ENCODE measurements at places on chromosomes 4 and X. TPM values are rescaled to one million over a fixed set of nuclear protein-coding genes. Genes with fewer than 3 reads are reported as not detected.

GRCh38 chr4:14178421-14178820 lies 550.9 kb upstream of the BOD1L1 start:
- H3K4me1 ChIP-seq, result peaks cover 15% of the 10 kb centered on the region
- no peak overlapping the region for H3K27ac ChIP-seq
- DNase-seq, result no peak
- no peaks in the 10 kb centered on the region for H3K36me3 ChIP-seq

DNA sequence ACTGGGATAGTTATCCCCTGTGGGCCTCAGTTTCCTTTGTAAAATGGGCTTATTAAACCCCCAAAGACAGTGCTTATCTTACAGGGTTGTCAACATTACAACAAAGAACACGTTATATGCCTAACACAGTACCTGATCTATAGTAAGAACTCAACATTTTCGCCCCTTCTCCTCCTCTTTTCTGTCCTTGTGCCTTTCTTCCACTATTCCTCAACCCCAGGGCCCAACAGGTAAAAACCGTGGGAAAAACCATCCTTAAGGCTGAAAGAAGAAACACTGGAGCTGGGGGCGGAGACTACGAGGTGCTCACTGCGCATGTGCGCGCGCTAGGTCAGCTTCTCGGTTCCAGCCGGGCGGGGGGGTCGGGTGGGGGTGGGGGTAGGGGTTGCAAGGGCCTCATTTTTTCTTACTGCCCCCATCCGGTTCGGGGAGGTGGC lies 426 bp upstream of the XIAP start:
- no peaks in the 10 kb centered on the region for H3K36me3 ChIP-seq
- no peak for DNase-seq
- no peaks in the 10 kb centered on the region for H3K27me3 ChIP-seq
- H3K4me3 ChIP-seq, result peak overlapping the region; percentile 39

- H3K27me3 ChIP-seq, result no peaks in the 10 kb centered on the region
- DNase-seq, result no peak
- H3K4me3 ChIP-seq, result no peak overlapping the region
- no peaks in the 10 kb centered on the region for H3K4me1 ChIP-seq
- H3K36me3 ChIP-seq, result no peaks in the 10 kb centered on the region
Measured at GRCh38 chr4:61182915-61183314, 17.2 kb upstream of the ADGRL3 start.

- no peaks in the 10 kb centered on the region for H3K4me1 ChIP-seq
- peaks cover 72% of the 10 kb centered on the region for H3K27me3 ChIP-seq
- no peak for DNase-seq
- H3K27ac ChIP-seq, result no peak overlapping the region
- no peaks in the 10 kb centered on the region for H3K36me3 ChIP-seq
Measured at GRCh38 chr4:146639506-146639932, 826 bp downstream of the POU4F2 start.

GRCh38 chr4:126018274-126018673 lies 703.5 kb downstream of the FAT4 start:
- H3K27me3 ChIP-seq, result no peaks in the 10 kb centered on the region
- no peak overlapping the region for H3K4me3 ChIP-seq
- H3K36me3 ChIP-seq, result no peaks in the 10 kb centered on the region
- no peaks in the 10 kb centered on the region for H3K4me1 ChIP-seq
- no peak overlapping the region for H3K27ac ChIP-seq

DNA sequence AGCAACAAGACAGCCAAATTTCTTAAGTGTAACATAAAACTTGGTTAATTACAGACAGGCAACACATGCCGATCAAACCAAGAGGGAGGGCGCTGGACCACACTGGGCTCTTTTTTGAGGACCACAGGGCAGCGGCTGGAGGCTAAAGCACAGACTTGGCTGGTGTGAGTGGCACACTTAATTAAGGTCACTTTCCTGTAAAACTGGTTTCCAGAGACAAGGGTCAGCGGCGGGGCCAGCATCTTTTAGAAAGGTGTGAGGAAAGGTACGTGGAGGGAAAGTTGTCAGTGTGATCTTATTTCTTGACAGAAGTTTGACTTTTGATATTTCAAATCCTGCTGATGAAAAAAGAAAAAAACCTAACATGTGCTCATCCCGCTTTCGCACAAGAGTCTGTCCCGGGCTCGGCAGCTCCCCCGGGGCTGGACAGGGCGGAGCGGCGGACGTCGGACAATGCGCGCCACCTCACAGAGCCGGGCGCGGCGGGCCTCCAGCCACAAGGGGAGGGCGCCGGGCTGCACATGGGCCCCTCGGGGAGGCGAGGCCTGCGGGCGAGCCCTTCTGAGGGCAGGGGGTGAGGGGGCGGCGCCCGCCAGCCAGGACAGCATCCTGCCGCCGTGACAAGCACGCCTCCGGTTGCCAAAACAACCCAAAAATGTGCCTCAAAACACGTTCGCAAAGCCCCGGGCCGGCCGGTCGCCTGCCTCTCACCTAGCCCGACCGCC lies 660 bp upstream of the HSPA4L start:
- peak; percentile 75 for DNase-seq
- H3K27me3 ChIP-seq, result no peaks in the 10 kb centered on the region
- no peaks in the 10 kb centered on the region for H3K36me3 ChIP-seq

DNA sequence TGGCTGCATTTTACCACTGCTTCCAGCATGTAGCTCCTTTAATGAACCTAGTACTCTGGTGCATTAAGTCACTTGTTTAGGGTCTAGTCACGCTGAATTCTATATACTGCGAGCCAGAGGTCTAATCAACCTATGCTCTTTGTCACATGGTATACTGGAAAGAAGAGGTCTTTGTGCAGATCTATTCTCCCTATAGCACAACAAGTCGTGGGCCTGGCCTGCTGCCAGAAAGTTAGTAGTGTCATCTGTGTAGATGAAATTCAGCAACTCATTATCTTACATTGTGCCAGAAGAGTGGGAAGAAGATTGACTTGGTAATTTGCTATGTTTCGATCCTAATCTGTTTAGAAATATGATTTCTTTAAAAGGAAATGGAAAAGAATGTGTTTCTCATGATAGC lies 80.8 kb downstream of the AWAT2 start:
- no peaks in the 10 kb centered on the region for H3K4me1 ChIP-seq
- no peaks in the 10 kb centered on the region for H3K27me3 ChIP-seq
- no peaks in the 10 kb centered on the region for H3K36me3 ChIP-seq
- H3K27ac ChIP-seq, result no peak overlapping the region
- no peak overlapping the region for H3K4me3 ChIP-seq

GRCh38 chrX:55011294-55011693 lies 11.1 kb downstream of the APEX2 start:
- DNase-seq, result no peak
- no peak overlapping the region for H3K4me3 ChIP-seq
- no peaks in the 10 kb centered on the region for H3K27me3 ChIP-seq

GRCh38 chrX:49071877-49072711 lies 1.7 kb downstream of the PRAF2 start:
- no peaks in the 10 kb centered on the region for H3K36me3 ChIP-seq
- no peak overlapping the region for H3K4me3 ChIP-seq
- H3K4me1 ChIP-seq, result no peaks in the 10 kb centered on the region
- DNase-seq, result peak; percentile 90
- peak overlapping the region; percentile 49 for H3K27ac ChIP-seq

DNA sequence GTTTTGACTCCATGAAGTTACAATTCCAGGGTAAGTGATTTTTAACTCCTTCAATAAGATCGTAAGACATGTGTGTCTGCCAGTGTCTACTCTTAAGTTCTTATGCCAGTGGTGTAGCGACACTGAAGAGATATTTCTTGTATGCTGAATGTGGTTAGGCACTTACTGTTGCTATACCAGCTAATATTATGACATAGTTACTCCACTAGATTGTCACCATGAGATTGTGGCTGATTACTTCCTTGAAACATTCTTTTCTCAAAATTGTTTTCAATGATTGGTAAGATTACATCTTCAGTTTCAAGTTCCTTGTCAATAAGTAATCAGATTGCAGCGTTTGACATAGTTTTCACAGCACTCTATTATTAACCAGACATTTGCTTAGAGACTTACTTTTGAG lies 60.6 kb upstream of the PAGE5 start:
- no peaks in the 10 kb centered on the region for H3K36me3 ChIP-seq
- H3K4me1 ChIP-seq, result peaks cover 5% of the 10 kb centered on the region
- H3K27me3 ChIP-seq, result no peaks in the 10 kb centered on the region
- DNase-seq, result no peak
- H3K4me3 ChIP-seq, result no peak overlapping the region

- no peak overlapping the region for H3K4me3 ChIP-seq
- H3K27ac ChIP-seq, result no peak overlapping the region
- no peaks in the 10 kb centered on the region for H3K4me1 ChIP-seq
Measured at GRCh38 chr4:150886597-150886996, 128.5 kb downstream of the LRBA start.

DNA sequence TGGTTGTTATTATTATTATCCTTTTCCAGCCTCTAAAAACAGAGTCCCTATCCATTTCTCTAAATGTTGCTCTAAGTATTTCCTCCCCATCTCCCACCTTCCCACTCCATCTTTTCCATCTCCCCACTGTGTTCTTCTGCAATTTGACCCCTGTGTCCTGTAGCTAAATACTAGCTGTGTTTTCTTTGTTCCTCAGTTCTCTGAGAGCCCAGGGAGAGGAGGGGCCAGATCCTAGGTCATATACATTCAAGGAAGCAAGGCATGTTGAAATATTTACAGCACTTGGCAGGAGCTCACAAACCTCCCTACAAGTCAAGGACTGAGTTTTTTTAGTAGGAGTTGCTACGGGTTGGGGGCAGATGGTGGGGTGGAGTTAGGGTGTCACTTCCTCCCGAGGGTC lies 10.5 kb downstream of the SLC16A2 start:
- peak; percentile 72 for DNase-seq
- H3K27me3 ChIP-seq, result no peaks in the 10 kb centered on the region
- H3K4me1 ChIP-seq, result no peaks in the 10 kb centered on the region
- no peak overlapping the region for H3K27ac ChIP-seq

DNA sequence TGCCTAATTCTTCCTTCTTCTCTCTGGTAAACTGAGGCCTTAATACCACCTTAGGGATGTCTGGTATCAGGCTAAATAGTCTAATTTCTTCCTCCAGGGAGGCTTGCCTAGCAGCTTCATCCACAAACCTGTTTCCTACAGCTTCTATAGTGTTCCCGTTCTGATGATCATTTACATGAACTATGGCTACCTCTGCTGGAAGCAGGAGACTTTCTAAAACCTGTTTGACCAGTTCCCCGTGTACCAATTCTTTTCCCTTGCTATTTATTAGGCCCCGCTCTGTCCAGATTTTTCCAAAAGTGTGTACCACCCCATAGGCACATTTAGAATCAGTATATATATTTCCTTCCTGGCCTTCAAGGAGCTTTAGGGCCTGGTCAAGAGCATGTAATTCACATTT lies 5.8 kb upstream of the USP38 start:
- no peaks in the 10 kb centered on the region for H3K27me3 ChIP-seq
- no peaks in the 10 kb centered on the region for H3K4me1 ChIP-seq
- no peak overlapping the region for H3K4me3 ChIP-seq
- no peak for DNase-seq
- H3K27ac ChIP-seq, result no peak overlapping the region

GRCh38 chr4:142036795-142037583 lies 400.6 kb downstream of the IL15 start:
- H3K36me3 ChIP-seq, result no peaks in the 10 kb centered on the region
- no peak for DNase-seq
- no peaks in the 10 kb centered on the region for H3K27me3 ChIP-seq
- no peak overlapping the region for H3K27ac ChIP-seq

DNA sequence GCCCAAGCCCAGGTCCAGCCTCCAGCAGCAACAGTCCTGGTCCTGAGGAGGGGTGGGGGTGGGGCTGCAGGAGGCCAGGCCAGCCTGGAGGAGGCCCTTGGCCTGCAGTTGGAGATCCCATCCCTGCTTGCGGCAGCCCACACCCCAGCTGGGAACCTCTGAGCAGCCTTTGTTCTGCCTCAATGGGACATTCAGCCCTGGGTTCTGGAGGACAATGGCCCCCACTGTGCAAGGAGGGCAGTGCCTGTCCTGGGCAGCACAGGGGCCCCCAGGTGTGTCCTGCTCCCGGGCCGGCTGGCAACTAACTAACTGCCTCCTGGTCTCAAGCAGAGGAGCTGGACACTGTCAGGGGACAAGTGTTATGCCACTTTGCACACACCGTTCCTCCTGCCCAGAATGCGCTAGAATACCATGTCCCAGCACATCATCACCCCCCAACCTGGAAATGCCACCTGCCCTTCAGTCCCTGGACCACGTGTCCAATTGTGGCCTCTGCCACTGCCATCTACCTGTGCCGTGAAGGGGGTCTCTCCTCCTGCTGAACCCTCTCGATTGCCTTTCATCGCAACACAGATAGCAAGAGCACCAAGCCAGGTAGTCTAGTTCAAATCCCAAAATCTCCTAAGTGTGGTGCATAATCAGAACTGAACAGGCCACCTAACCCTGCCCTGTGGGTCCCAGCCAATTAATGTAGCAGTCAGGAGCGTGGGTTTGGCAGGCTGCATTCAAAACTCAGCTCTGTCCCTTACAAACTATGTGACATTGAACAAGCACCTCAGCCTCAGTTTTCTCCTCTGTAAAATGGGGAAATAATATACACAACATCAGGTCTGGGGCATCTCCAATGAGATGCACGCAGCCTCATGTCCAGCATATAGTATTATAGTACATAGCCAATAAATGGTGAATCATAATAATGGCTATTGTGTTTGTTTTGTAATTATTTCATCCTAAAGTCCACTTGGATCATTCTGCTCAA lies 8.8 kb downstream of the PPP2R2C start:
- DNase-seq, result no peak
- no peak overlapping the region for H3K27ac ChIP-seq
- no peaks in the 10 kb centered on the region for H3K36me3 ChIP-seq
- no peaks in the 10 kb centered on the region for H3K4me1 ChIP-seq
- H3K27me3 ChIP-seq, result peaks cover 38% of the 10 kb centered on the region

GRCh38 chr4:108303488-108304177 lies 134.9 kb upstream of the LEF1 start:
- H3K27ac ChIP-seq, result no peak overlapping the region
- no peaks in the 10 kb centered on the region for H3K36me3 ChIP-seq
- H3K4me3 ChIP-seq, result no peak overlapping the region
- H3K27me3 ChIP-seq, result no peaks in the 10 kb centered on the region
- no peak for DNase-seq

DNA sequence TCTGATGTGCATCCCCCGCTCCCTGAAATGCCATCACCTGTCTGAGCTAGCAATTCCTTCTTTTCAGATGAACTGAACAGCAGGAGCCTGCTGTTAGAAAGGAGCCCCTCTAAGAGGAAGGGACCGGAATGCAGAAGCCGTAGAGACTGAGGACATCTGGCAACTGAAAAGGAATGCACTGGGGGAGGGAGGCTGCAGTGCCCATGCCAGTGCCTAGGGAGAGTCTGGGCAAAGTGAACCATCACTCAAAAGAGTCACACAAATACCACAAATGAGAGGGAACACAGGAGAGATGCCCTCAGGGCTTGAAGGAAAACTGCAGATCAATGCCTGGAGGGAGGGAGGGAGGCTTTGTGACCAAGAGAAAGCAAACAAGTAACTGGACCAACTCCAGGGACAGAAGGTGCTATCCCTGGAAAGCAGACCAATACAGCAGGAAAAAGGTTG lies 93.9 kb upstream of the CBR4 start:
- H3K4me1 ChIP-seq, result peaks cover 10% of the 10 kb centered on the region
- no peaks in the 10 kb centered on the region for H3K27me3 ChIP-seq
- H3K4me3 ChIP-seq, result no peak overlapping the region
- no peak for DNase-seq
- no peak overlapping the region for H3K27ac ChIP-seq

GRCh38 chr4:6085028-6085690 lies 66.9 kb upstream of the C4orf50 start:
- H3K4me1 ChIP-seq, result no peaks in the 10 kb centered on the region
- no peaks in the 10 kb centered on the region for H3K27me3 ChIP-seq
- H3K27ac ChIP-seq, result no peak overlapping the region

REPS2 gene
- 11.3 TPM for total RNA-seq

ATOH1 gene
- total RNA-seq, result not detected

ASB11 gene
- 0.06 TPM for total RNA-seq

RAB39B gene
- 0.83 TPM for total RNA-seq

GPRASP2 gene
- total RNA-seq, result 23.9 TPM

FBXW7 gene
- total RNA-seq, result 82.1 TPM

ETDB gene
- total RNA-seq, result not detected

POU4F2 gene
- not detected for total RNA-seq

RAB33B gene
- 9.1 TPM for total RNA-seq

SORBS2 gene
- 70.4 TPM for total RNA-seq

FGB gene
- total RNA-seq, result 0.28 TPM

PTTG2 gene
- 0.52 TPM for total RNA-seq
